Camera-type eye (tissue), 1 donor: ENCODE measurements at places on chromosomes 11 and 22. TPM values are rescaled to one million over a fixed set of nuclear protein-coding genes. Genes with fewer than 3 reads are reported as not detected.

The CALCB gene
- 0.33 TPM for total RNA-seq

The CARD18 gene
- total RNA-seq: 0.88 TPM

The TNNT3 gene
- total RNA-seq: 154 TPM

The SCUBE2 gene
- total RNA-seq: 13.2 TPM

The PRODH gene
- total RNA-seq: 14.6 TPM

The OR52N4 gene
- total RNA-seq: not detected

The OR51L1 gene
- not detected for total RNA-seq

The APOL5 gene
- total RNA-seq: 0.44 TPM

The ATG16L2 gene
- total RNA-seq: 33.3 TPM

The TRIM22 gene
- total RNA-seq: 36.4 TPM

The SESN3 gene
- total RNA-seq: 204 TPM

The ZNF280B gene
- total RNA-seq: 3.2 TPM

The TLCD5 gene
- 26.3 TPM for total RNA-seq

The SLC1A2 gene
- total RNA-seq: 101 TPM

The BTG4 gene
- not detected for total RNA-seq

The CFAP300 gene
- total RNA-seq: 5.6 TPM

The OR52W1 gene
- total RNA-seq: not detected

The SMC1B gene
- total RNA-seq: 0.11 TPM

The OR51I2 gene
- not detected for total RNA-seq

The C11orf16 gene
- not detected for total RNA-seq

The MRGPRX4 gene
- not detected for total RNA-seq
